ENCODE measurements at places on chromosomes 4 and X. TPM values are rescaled to one million over a fixed set of nuclear protein-coding genes. Genes with fewer than 3 reads are reported as not detected.

Gene NAP1L3
- 1.6 TPM for total RNA-seq

Gene MAGEA3
- not detected for total RNA-seq

Gene HPGD
- total RNA-seq, result 4.7 TPM

Gene NOA1
- 32.1 TPM for total RNA-seq

Gene UTP3
- 31.0 TPM for total RNA-seq

Gene STX18
- 19.5 TPM for total RNA-seq

GRCh38 chrX:121649417-121649816 is 602.0 kb downstream of the GLUD2 start:
- no peak for DNase-seq

DNA sequence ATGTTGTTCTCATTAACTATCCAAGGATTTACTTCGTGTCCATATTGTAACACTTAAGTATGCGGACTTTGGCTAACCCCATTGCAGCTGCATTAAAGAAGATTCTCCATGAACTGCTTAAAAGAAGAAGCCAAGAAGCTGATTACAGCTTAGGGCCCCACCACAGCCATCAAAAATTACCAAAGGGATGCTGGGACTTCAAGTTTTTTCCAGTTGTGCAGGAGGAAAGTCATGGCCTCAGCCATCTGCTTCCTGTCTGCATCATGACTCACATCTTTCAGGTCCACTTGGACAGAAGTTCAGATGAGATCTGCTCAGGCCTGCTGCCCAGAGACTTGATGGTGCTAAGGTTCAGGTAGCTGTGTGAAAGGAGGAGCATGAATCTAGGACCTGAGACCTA is 38.8 kb upstream of the CAPN6 start:
- no peak for DNase-seq

GRCh38 chr4:153518637-153519389 is 52.7 kb downstream of the TMEM131L start:
- no peak for DNase-seq

DNA sequence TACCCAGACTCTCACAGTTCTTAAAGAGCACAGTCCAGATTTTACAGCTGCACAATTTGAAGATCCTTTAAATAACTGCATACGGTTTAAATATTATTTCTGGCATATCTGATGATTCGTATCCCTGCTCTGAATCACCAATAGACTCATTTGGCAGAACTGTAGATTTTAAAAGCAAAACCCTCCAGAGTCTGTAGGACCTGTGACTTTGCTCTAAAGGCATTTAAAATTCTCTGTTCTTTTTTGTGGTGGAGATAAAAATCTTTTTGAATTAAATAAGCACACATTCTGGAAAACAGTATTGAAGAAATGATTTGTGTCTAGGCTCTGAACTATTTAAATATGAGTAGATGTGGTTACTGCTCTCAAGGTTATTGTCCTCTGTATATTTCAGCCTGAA is 246.2 kb upstream of the PITX2 start:
- DNase-seq, result no peak

DNA sequence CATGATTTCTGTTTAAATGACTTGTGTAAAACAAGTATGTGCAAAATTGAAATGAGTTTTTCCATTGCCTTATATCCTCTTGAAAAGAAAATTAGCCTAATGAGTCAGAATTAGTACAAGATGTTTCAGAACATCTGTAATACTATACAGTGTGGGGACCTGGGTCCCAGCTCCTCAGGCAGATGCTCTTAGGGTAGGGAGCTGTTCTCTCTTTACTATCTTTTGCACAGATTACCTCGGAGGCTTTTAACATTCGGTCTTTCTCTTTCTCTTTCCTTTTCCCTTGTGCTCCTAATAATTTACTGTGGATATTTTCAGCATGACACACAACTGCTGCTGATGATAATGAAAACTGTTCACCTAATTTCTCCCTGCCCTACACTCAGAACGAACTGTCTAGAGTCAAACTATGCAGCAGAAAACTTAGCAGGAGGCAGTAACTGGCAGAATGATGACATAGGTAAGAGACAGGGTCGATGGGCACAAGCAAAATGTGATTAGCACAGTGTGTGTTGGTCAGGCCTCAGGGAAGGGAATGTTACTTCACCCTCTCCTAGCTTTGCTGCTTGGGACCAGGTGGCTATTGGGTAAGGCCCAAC is 455.3 kb downstream of the PDHA2 start:
- no peak for DNase-seq

DNA sequence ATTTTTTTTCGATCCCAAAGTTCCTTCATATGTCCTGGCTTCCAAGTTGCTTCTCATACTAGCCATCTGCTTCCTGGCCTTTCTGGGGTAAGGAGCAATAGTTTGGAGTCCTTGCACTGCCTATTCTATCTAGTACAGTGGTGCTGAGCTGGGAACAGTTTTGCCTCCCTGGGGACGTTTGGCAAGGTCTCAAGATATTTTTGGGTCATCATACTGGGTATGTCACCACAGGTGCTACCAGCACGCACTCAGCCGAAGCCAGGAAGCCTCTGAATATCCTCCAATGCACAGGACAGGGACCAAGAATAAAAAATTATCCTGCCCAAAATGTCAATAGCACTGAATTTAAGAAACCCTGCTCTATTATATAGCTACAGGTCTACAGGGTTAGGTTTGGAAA is 35.4 kb upstream of the TMSB15B start:
- no peak for DNase-seq

GRCh38 chr4:17260166-17260907 is 251.6 kb downstream of the QDPR start:
- peak; percentile 54 for DNase-seq

Data from activated CD8-positive, alpha-beta T cell treated with anti-CD3 and anti-CD28 coated beads for 36 hours (primary cell).